Temporal lobe (tissue), 4 donors: ENCODE measurements at places on chromosomes 4 and X. TPM values are rescaled to one million over a fixed set of nuclear protein-coding genes. Genes with fewer than 3 reads are reported as not detected.

Gene AMBN
- 0.25 TPM for total RNA-seq

Gene KLHL34
- under 0.01 TPM for total RNA-seq

Gene TLL1
- 0.98 TPM for total RNA-seq

Gene SFRP2
- total RNA-seq = 2.7 TPM

Gene MAEA
- total RNA-seq = 28.8 TPM

Gene NMU
- total RNA-seq = 1.7 TPM

Gene GAGE13
- total RNA-seq = not detected

Gene CYLC1
- total RNA-seq = not detected

Gene PIM2
- total RNA-seq = 7.1 TPM

Gene TMEM47
- 41.8 TPM for total RNA-seq

Gene EDNRA
- total RNA-seq = 5.4 TPM

Gene RHOXF2B
- not detected for total RNA-seq

Gene SHROOM4
- 2.0 TPM for total RNA-seq

Gene HAND2
- not detected for total RNA-seq

Gene KCNIP4
- 7.1 TPM for total RNA-seq

Gene CNKSR2
- total RNA-seq = 138 TPM

Gene POF1B
- total RNA-seq = under 0.01 TPM

Gene USP51
- total RNA-seq = 3.7 TPM

Gene ATP1B4
- total RNA-seq = not detected
